ENCODE measurements at places on chromosomes 5 and 9.

- DNase-seq: no peak
These were observed 118.7 kb upstream of the ATP10B start for GRCh38 chr5:160970605-160971191.

DNA sequence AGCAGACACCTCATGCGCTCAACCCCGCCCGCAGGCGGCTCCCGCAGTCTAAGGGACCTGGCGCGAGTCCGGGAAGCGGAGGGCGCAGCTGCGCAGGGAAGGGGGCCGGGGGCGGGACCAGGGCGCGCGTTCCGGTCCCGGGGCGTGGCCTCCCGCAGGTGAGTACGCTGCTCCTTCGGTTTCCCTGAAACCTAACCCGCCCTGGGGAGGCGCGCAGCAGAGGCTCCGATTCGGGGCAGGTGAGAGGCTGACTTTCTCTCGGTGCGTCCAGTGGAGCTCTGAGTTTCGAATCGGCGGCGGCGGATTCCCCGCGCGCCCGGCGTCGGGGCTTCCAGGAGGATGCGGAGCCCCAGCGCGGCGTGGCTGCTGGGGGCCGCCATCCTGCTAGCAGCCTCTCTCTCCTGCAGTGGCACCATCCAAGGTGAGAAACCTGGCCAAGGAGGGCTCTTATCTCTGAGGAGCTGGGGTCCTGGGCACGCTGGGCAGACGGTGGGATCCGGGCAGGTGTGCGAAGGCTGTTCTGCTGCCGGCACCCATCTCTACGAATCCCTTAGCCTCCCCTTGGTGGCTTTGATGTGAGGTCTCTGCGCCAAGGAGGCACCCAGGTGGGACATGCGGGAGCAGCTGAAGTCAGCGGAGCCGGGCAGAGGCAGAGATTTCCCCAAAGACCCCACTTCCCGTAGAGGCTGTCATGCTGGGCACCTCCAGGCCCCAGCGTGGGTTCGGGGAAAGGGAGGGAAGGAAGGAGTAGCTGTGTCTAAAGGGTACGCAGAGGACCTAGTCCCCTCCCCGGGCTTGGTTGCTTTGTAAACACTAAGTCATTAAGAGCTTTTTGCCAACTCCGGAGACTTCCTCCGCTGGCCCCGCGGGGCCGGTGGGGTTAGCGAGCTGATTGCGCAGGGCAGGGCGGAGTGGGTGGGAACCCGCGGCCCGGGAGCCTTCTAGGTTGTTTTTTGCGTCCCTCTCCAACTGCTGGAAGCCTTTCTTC is at the start of gene F2RL1:
TSS of gene F2RL1 (plus strand) at position 187 of the 988 bp plus-strand sequence. CDS start at position 340, 153 bp downstream.
- DNase-seq: peak; percentile 66

DNA sequence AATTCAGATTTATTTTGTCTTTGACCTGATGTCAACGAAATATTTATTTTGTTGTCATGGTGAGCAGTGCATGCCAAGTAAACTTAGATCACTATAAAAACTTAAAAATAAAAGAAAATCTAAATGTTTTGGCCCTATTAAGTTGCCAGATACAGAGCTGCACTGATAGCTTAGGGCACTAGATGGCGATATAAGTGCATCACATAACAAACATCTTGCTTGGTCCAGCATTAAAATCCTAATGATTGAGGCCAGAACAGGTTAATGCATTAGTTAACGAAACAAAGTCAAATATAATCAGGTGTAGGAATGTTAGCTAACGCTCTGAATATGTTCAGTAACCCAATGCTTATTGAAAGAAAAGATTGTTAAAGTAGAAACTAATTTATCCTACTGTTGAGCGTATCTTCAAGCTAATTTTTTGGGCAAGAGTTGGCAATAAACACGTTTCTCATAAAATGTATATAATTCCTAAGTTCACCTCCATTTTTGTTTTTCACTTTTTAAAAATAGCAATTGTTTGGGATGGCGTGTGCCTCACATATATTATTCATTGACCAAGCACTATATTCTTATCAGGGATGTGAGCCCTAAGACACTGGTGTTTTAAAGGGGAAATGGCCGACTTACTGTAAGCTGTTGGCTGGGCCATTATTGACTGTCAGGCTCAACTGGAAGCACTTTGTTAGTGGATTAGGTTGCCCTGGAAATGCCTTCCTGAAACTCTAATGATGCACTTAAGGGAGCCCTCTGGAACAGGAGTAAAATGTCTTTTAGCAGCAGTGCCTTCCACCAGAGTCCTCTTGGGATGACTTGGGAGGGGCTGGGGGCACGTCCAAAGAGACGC is 33.3 kb downstream of the KCTD16 start:
- peak; percentile 40 for DNase-seq

DNA sequence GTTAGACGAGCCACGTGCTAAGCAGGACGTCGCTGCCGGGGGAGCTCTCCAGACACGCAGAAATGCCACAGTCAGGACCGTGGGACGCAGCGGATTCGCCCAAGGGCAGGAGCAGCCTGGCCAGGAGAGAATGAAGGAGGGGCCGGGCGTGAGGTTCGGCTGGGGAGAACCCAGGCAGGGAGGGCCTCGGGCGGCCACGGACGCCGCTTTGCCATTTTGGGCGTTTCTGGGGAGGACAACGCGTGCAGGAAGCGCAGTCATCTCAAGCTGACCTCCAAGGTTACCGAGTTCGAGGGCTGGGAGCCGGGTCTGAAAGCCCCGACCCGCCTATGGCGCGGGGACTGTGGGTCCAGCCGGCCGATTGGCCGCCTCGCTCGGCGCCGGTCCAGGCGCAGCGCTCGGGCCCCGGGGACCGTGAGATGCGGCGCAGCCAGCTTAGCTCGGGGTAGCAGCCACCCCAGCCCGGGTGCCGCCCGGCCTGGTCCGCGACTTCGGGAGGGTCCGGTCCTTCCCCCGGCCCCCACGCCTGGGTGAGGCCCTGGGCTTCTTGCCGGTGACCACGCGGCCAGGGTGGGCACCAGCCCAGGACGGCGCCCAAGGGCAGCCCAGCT is 760 bp upstream of the MAN1B1 start:
- peak; percentile 81 for DNase-seq

- DNase-seq: peak; percentile 79
These were observed 591 bp downstream of the ABCA1 start for GRCh38 chr9:104927216-104927911.

- DNase-seq: peak; percentile 92
These were observed 269.8 kb downstream of the GADD45G start for GRCh38 chr9:89874351-89875321.

DNA sequence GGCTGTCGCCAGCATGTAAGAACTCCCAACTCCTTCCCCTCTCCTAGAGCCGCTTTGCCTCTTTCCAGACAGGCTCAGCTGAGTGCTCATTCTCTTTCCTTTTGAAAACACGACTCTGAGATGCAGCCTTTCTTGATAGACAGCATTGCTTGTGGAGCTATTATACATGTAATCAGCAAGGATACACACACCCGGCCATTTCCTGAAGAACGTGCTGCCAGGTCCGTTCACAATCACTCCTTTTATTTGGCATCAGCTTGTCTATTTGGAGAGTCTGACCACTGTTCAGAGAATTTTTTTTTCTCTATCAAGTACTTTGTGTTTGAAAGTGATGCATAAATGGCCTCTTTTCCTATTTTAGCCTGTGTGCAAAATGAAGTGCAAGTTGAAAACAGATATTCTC is 328.7 kb downstream of the MARCHF11 start:
- DNase-seq: no peak

- no peak for DNase-seq
These were observed 62.0 kb upstream of the FCN2 start for GRCh38 chr9:134818591-134818990.
